Effector CD4-positive, alpha-beta T cell (primary cell): ENCODE measurements at places on chromosomes 7 and 10.

- no peak for DNase-seq
These were observed 234.2 kb downstream of the PRPF18 start for GRCh38 chr10:13820964-13821337.

GRCh38 chr7:19932549-19933249, 159.3 kb upstream of the TMEM196 start:
- DNase-seq, result no peak

DNA sequence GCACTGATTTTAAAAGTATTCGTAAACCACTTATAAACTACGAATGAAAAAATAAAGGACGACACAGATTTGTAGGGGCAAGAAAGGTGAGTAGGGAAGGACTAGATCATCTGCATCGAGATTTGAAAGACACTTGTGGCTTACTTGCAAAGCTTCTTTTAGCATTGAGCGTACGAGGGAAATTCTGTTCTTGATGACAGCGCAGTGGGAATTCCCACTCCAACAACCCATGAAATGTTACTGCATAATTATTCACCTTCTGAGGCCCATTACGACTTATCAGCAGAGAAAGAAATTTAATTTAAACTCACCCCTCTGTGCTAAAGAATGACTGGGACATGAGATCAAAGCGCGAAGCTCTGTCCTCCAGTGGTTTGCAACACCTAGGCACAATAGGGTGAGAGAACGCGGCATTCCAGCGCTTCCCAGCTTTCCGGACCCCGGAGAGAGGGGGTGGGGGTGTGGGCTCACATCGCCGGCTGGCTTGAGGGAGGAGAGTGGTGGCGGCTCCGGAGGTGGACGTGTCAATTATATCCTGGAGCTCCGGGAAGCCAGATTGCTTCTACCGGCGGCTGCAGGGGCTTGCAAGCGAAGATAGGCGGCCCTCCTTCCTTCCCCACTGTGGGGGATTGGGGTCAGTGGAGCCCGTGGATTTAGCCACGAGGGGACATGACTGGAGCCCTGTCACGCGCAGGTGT, 10.3 kb downstream of the SP8 start:
- no peak for DNase-seq

DNA sequence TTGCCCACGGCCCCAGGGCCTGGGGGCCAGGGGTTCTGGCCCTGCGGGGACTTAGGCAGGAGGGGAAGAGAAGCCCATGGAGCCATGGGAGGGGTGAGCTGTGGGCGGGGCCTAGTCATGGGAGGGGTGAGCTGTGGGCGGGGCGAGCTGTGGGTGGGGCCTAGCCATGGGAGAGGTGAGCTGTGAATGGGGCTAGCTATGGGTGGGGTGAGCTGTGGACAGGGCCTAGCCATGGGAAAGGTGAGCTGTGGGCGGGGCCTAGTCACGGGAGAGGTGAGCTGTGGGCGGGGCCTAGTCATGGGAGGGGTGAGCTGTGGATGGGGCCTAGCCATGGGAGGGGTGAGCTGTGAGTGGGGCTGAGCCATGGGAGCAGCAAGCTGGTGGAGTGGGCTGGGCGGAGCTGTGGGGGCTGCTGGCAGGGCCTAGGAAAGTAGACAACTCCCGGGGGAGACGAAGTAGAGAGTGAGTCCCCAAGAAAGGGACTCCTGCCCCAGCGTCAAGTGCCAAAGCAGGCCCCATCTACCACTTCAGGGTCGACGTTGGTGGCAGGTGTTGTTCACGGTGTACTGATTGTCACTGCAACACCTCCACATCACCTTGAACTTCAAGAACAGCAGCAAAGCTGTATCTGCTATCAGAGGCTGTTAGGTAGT, 19.2 kb upstream of the TTYH3 start:
- DNase-seq, result no peak

DNA sequence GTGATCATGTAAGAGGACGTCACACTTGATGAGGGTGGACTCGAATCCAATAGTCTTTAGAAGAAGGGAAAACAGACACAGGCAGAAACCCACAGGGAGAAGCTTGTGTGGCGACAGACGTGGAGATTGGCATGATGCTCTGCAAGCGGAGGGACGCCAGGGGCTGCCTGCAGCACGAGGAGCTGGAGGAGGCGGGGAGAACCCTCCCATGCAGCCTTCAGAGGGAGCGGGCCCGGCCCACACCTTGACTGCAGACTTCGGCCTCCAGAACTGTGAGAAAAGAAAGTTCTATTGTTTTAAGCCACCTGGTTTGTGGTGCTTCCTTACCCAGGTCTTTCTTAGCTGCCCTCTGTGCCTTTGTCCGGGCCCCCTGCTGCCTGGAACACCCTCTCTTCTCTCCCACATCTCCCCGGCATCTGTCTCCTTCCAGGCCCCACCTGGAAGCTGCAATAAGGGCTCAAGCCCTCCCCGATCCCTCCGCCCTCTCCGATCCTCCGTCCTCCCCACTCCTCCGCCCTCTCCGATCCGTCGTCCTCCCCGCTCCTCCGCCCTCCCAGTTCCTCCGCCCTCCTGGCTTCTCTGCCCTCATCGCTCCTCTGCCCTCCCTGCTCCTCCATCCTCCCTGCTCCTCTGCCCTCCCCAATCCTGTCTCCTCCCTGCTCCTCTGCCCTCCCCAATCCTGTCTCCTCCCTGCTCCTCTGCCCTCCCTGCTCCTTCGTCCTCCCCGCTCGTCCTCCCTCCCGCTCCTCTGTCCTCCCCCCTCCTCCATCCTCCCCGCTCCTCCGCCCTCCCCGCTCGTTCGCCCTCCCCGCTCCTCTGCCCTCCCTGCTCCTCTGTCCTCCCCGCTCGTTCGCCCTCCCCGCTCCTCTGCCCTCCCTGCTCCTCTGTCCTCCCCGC, 17.4 kb upstream of the PRKAG2 start:
- no peak for DNase-seq

DNA sequence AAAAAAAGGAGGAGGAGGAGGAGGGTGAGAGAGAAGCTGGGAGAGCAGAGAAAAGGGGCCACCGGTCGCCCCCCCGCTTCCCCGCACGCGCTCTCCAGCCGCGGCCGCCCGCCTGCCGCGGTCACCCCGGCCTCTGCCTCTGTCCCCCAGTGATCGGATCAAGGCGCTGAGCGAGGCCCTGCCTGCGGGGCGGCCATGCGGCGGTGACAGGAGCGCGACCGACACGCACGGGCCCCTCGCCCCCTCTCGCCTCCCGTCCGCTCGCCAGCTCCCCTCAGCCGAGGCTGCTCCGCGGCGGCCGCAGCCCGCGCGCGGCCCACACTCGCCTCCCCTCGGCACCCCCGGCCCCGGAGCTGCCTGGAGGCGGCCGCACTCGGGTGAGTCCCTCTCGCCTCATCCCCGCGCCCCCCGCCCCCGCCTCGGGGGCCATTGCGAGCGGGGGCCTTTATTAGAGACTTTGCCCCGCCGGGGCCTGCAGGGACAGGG, at the start of gene GTF2I:
GTF2I (plus strand) TSS at position 27 of the 486 bp plus-strand sequence. CDS start 31,411 bp downstream, outside the sequence.
- no peak for DNase-seq

DNA sequence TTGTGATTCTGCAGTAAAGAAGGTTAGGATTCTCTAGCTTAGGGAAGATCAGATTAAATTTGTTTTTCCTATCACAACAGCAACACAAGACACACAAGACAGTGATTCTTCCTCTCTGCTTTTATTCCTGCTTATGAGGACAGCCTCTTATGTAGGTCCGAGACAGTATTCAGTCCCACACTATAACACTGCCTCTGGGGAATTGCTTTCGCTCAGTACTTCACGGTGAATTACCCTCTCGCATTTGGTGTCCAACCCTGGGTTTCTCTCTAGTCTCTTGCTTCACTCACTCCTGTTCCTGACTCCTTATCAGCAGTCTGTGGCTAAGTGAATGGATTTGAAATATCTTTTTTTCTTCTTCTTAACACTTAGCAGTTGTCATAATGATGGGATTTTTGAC, 1.7 kb downstream of the HIF1AN start:
- DNase-seq, result no peak

DNA sequence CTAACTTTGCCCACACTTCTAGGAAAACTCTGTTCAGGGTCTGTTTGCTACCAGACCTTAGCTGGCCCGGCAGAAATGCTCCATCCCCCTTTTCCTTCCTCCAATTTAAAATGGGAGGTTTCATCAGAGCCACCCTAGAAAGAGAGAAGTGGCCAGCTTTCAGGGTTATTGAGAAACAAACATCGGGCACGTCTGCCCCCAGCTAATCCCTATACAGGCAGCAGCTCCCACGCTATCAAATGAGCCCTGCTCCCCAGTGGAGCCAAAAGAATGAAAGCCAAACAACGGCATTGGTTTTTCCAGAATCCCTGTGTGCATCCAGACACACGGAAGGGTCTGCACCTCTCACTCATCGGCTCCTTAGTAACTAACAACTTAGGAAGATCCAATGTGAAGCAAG, 132.5 kb downstream of the GRID1 start:
- DNase-seq, result no peak

GRCh38 chr10:28147706-28148105, 148.8 kb upstream of the ODAD2 start:
- no peak for DNase-seq

DNA sequence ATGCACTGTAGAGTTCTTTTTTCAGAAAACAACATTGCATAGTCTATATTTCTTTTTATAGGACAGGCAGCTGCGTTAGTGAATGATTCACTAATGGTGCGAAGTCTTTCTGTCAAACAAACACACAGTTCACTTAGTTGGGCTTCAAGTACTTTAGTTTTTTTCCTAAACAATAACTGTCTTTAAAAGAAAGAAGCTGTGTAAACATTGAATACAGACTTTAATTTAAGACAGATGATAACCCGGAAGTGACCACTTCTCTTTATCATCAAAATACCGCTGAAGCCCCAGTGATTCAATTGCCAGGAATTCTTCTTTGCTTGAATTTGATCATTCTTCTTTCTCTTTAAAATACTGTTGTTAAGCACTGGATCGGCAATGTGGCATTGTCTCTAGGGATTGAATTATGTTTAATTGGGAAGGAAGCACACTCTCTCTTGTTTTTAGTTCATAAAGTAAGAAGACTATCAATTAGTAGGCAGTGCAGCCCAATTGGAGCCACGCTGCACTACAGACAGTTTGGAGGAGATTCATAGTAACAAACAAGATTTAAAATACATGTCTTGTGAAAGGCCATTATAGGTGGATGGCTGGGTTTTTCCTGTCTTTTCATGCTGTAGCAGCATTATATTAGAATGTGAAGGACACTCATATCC, 30.4 kb downstream of the CNTNAP2 start:
- no peak for DNase-seq

DNA sequence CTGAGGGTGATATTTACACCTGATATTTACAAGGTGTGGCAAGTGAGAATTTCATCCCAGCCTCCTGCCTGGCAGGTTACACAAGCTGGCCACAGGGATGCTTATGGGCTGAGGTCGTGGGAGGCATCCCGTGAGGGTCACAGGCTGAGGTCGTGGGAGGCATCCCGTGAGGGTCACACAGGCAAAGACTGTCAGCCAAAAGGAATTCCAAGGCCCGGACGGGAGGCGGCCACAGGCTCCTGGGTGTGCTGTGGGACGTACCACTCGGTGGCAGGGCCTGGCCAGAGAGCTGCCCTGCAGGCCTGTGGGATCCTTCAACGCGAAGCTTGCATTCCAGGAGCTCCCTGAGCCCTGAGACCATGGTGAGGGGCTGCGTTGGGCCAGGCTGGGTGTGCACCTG, 460.6 kb downstream of the DNAJB6 start:
- DNase-seq, result no peak

DNA sequence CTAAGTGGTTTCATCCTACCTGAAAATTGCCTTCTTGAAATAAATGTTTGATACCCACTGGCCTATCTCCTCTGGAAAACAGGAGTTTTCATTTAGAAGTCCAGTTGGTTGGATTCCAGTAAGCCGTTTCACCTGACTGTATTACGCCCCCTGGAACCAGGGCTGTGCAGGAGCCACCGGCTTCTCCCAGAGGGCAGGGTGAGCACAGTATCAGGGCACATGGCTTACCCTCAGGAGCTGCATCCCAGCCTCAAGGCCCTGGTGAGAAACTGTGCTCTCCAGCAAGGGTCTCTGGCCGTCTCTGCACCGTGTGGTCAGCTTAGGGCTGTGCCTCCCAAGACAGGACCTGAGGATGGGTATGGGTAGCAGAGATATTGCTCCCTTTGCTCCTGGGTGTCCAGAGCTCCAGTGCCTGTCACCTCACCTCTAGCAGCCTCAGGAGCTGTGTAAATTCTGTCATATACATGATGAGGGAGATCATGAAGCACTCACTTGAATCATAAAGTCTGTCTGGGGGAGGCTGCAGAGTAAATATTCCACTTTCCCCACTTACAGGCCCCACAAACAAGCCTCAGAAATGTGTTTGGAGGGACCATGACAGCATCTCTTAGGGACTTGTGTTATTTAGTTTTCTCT, 109.6 kb upstream of the SAMD8 start:
- no peak for DNase-seq
